Progenitor cell of endocrine pancreas (in vitro differentiated cells): ENCODE measurements at places on chromosomes 5 and 9. TPM values are rescaled to one million over a fixed set of nuclear protein-coding genes. Genes with fewer than 3 reads are reported as not detected.

GRCh38 chr9:131787838-131788237, 48.0 kb upstream of the RAPGEF1 start:
- H3K4me1 ChIP-seq, result no peaks in the 10 kb centered on the region
- no peak overlapping the region for H3K4me3 ChIP-seq
- no peak overlapping the region for H3K27ac ChIP-seq
- H3K27me3 ChIP-seq, result peaks cover 41% of the 10 kb centered on the region
- no peak for DNase-seq

- H3K27ac ChIP-seq, result no peak overlapping the region
- H3K36me3 ChIP-seq, result peaks cover 3% of the 10 kb centered on the region
- H3K4me1 ChIP-seq, result peaks cover 18% of the 10 kb centered on the region
- no peak overlapping the region for H3K4me3 ChIP-seq
- no peak for DNase-seq
Observed at GRCh38 chr5:11182441-11183080, 421.5 kb upstream of the DAP start.

DNA sequence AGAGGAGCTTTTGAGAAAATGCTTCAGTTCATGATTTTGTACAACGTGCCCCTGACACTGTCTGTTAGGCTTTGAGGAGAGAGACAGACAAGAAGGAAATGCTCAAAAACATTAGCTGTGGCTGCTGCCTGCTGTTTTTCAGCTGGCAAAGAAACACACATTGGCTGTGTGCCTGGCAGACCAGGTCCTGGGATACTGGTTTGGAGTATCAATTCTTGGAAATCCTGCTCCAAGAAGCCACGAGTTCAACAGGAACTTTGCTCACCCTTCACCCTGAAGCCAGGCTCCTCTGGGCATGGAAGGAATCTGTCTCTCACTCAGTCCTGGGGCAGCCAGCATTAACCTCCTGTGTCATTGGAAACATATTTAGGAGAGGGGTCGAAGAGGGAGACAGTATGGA, 245.5 kb downstream of the AUH start:
- no peak overlapping the region for H3K27ac ChIP-seq
- H3K27me3 ChIP-seq, result peaks cover 2% of the 10 kb centered on the region

DNA sequence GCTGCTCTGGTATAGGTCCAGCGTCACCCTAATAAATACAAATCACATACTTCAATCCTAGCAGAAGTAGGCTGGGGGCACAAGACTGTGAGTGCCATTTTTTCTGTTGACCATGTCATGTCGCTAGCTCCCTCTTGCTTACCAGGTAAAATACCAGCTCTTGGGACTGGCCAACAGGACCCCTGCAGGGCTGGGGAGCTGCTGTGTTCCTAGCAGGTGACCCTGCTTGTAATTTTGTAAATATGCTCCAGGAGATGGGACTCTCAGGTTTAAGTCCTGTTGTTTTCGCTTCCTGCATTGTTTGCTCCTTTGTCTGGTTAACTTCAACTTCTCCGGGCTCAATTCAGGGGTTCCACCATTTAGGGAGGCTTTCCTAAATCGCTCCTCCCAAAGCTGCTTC, 286.6 kb upstream of the DAP start:
- H3K27ac ChIP-seq, result no peak overlapping the region
- no peaks in the 10 kb centered on the region for H3K4me1 ChIP-seq
- H3K36me3 ChIP-seq, result peaks cover 9% of the 10 kb centered on the region

The STPG3 gene
- total RNA-seq, result not detected in 2 replicates

The PCDHGA3 gene
- total RNA-seq, result 0.80 and 0.81 TPM in 2 replicates

The STC2 gene
- 12.2 and 20.2 TPM in 2 replicates for total RNA-seq

The GLRA1 gene
- not detected in 2 replicates for total RNA-seq

The NRG2 gene
- 4.8 and 5.5 TPM in 2 replicates for total RNA-seq
